Non-pigmented ciliary epithelial cell (primary cell): ENCODE measurements at places on chromosomes 11 and 22.
A peak's percentile ranks its signal among the peaks of the same experiment; 100 is the strongest.

GRCh38 chr22:23053051-23053707, 17.1 kb upstream of the GNAZ start:
- no peak for DNase-seq

DNA sequence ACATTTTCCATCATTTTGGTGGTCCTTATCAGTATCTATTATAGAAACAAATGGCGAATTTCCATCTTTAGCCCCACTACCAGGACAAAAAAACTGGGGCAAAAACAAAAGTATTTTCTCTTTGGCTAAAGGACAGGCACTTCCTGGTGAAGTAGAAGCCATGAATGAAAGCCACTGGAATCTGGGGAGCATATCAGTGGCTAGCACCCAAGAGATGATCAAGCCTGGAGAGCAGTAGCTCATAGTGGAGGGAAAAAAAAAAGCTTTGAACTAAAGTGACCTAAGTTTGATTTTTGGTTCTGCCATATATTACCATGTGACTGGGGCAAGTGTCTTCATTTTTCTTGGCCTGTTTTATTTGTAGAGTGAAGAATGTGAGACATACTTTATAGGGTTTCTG, 272.3 kb downstream of the GUCY1A2 start:
- no peak for DNase-seq

DNA sequence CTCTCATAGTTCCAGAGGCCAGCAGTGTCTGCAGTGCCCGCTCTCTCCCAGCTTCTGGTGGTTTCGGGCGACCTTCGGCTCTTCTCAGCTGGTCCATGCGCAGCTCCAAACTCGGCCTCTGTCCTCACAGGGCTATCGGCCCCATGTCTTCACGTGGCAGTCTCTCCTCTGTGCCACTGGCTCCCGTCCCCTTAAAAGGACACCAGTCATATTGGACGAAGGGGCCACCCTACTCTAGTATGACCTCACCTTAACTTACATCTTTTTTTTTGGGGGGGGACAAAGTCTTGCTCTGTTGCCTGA, 13.8 kb downstream of the LTO1 start:
- no peak for DNase-seq

DNA sequence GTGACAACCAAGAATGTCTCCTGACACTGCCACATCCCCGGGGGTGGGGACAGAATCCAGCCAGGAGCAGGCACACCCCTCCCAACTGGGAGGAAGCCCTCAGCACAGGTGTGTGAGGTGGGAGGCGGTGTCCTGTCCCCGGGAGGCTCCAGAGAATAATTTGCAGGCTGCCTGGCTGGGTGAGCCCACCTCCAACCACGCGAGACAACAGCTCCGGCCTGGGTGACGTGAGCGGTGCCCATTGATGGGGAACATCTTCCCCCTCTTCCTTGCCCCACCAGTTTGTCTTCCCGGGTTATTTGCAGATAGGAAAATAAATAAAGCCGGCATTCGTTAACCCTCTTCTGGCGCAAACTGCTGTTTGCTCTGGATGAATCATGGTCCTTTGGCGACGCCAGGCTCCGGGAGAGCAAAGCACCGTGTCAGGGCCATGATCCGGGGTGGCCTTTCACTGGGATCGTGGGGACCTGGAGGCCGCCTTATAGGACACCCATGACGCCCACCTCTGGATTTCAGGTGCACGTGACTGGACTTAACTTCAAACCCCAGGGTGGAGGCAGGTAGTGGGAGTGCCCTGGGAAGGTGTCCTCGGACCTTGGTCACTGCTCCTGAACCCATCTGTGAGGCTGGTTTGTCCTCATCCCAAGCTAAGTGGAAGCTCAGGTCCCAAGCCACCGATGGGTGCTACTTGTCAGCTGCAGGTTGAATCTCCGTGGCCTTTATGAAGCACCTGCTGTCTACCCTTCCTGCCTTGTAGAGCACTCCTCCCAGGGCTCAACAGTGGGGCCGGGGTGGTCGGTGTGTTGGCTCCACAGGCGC, 13.9 kb downstream of the CCND1 start:
- no peak for DNase-seq

- DNase-seq: peak; percentile 82
Measured at GRCh38 chr22:27134315-27134701, 476.9 kb downstream of the MIAT start.

GRCh38 chr11:16843294-16843693, 104.8 kb downstream of the C11orf58 start:
- no peak for DNase-seq

GRCh38 chr11:34528072-34528471, 14.5 kb upstream of the ELF5 start:
- DNase-seq: no peak

GRCh38 chr11:87536016-87536415, 498.3 kb downstream of the TMEM135 start:
- DNase-seq: no peak

GRCh38 chr22:19658057-19658966, 56.0 kb upstream of the SEPTIN5 start:
- no peak for DNase-seq

DNA sequence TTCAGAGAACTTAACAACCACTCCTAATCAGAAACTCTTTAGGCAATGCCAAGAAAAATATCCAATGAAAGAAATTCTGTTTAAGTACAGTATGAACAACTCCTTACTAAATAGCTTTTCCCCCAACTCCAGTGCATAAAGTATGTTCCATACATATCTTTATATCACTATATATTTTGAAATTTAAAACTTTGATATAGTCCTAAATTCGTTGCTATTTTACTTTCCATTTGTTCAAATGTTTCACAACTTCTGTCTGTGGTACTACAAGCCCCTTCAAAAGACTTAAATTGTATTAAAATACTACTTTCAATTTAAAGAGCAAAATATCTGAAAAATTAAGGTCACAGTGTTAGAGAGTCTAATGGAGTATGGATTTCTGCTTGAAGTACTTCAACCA, 52.6 kb downstream of the STK33 start:
- DNase-seq: no peak

DNA sequence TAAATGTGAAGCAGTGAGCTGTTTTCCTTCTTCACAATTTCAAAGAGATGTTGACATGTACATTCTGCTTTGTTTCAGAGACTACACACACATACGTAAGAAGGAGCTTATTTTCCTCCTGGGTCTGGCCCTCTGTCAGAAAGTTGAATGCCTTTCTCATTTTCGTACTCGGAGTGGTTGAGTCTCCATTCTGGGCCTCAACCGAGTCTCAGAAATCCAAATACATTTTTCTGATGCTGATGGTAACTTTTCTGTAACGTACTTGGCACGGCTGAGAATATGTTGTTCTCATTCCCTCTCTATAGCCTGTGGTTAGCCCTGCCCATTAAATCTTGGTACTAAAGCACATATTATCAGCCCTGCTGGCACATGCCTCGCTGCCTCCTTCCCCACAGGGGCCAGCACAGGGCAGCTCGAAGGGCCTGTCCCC, 25.3 kb downstream of the PARVA start:
- no peak for DNase-seq

DNA sequence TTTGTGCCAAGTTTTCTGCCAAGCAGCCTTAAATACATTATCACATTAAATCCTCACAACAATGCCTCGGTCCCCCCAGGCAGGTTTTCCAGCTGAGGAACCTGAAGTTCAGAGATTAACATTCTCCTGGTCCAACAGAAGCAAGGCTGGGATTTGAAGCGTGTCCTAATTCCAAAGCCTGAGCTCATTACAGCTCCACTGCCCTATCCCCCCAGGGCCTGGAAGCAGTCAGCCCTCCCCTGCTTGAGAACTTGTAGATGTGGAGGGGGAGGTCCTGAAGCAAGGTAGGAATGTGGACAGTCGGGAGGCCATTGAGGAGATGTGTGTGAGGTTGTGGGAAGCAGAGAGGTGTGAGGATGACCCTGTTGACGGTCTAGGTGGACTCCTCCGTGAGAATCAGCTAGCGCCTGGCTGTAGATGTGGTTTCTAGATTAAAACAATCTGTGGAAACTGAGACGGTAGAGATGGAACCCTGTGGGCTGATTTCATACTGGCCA, 8.1 kb downstream of the GRAMD1B start:
- peak; percentile 13 for DNase-seq

DNA sequence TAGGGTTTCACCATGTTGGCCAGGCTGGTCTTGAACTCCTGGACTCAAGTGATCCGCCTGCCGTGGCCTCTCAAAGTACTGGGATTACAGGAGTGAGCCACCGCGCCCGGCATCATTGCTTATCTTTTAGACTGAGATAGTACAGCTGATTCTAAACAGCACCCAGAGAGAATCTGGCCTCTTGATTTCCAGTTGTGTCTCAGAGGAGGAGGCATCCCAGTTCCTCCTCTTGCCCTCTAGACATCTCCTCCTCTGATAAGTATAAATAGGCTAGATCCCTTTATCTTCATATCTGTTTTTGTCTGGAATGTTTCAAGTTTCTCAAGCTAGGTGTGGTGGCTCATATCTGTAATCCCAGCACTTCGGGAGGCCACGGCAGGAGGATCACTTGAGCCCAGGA, 7.0 kb downstream of the MARK2 start:
- no peak for DNase-seq

DNA sequence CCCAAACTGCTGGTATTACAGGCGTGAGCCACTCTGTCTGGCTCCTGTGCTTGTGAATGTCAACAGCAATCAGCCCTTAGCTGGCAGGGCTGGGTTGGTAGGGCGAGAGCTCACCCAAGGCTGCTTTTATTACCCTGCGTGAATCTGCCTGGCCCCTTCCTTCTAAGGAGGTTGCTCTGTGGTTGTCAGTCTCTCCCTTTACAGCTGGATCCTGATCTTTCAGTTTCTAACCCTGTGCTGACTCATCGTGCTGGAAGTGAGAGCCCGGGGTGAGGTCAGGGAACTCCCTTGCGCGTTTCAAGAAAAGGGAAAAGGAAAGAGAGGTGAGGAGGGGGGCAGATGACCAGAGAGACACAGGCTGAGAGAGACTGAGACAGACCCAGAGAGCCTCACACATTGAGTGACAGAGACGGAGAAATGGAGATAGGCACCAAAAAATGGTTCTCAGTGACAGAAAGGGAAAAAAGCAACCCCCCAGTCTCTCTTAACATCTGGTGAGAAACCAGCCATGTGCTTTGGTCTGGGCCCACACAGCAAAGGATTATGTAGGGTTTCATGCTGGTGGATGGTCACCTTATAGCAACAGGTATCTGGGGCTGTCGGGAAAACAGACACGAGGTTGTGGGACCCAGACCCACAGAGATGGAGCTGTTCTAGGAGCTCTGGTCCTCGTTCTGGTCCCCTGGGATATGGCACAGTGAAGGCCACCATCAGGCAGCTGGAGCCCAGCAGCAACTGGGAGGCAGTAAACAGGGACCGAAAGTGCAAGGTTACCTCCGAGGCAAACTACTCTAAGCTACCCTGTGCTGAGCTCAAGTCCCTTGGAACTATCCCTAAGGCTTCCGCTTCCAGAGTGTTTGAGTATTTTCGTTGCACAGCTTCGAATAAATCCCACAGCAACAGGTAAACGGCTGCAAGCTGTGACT, 2.5 kb downstream of the TCN2 start:
- DNase-seq: no peak

- DNase-seq: no peak
Measured at GRCh38 chr11:73091521-73092305, 50.4 kb downstream of the FCHSD2 start.

GRCh38 chr11:3796801-3797328, 489 bp downstream of the NUP98 start:
- no peak for DNase-seq

GRCh38 chr11:73360743-73361369, 15.3 kb upstream of the RELT start:
- no peak for DNase-seq

DNA sequence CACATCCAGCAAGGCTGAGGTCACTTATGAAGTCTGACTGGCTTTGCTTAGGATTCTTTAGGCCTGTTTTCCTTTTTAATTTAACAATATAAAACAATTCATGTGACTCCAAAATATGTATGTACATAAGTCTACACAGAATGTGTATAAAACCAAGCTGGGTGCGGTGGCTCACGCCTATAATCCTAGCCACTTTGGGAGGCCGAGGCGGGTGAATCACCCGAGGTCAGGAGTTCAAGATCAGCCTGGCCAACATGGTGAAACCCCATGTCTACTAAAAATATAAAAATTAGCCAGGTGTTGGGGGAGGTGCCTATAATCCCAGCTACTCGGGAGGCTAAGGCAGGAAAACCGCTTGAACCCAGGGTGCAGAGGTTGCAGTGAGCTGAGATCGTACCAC, 83.1 kb downstream of the SHANK2 start:
- no peak for DNase-seq

- DNase-seq: no peak
Measured at GRCh38 chr11:86035164-86035563, 33.7 kb downstream of the PICALM start.

DNA sequence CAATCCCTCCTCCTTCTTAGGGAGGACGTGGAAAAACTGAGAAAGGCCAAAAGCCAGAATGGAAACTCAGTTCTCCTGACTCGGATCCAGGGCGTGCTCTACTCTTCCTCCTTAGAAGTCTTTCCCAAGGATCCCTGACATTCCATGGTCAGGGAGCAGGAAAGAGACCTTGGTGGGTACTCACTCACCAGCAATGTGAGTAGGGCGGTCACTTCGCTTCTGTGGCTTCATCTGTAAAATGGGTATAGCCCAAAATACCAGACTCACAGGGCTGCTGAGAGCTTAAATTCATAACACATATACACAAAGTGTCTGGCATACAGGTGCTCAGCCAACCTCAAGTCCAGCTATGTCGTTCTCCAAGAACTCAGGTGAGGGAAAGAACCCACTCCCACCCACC, 629 bp upstream of the KCTD17 start:
- DNase-seq: no peak

DNA sequence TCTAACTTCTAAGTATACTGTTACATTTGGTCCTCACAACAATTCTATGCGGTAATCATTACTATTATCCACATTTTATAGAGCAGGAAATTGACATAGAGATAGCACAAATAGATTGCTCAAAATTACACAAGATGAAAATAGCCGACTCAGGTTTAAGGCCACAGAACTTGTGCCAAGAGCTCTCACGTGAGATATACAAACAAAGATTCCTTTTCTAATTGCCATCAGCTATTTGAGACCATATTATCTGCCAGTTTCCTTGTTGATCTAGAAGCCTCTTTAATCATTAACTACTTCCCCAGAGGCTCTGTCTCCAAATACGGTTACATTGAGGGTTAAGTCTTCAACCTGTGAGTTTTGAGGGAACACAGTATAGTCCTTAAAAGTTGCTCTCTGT, 61.0 kb upstream of the GLYATL1B start:
- no peak for DNase-seq

GRCh38 chr11:122808478-122808869, 29.8 kb upstream of the CRTAM start:
- DNase-seq: peak; percentile 32
